Spleen (tissue), 13 donors: ENCODE measurements at places on chromosomes 1 and 21. TPM values are rescaled to one million over a fixed set of nuclear protein-coding genes. Genes with fewer than 3 reads are reported as not detected.

The CFHR1 gene
- 0.59 TPM for total RNA-seq

The RAB3B gene
- total RNA-seq = 0.11 TPM

The MYBPH gene
- 0.32 TPM for total RNA-seq

GRCh38 chr1:75625795-75626194 is 14.9 kb upstream of the SLC44A5 start:
- DNase-seq = no peak
- no peak overlapping the region for H3K27ac ChIP-seq
- no peaks in the 10 kb centered on the region for H3K4me1 ChIP-seq
- no peaks in the 10 kb centered on the region for H3K27me3 ChIP-seq
- H3K36me3 ChIP-seq = no peaks in the 10 kb centered on the region

The FCRL2 gene
- total RNA-seq = 71.1 TPM

GRCh38 chr1:245995474-245995873 is 511.6 kb downstream of the SMYD3 start:
- H3K4me1 ChIP-seq = no peaks in the 10 kb centered on the region
- H3K27me3 ChIP-seq = no peaks in the 10 kb centered on the region
- H3K27ac ChIP-seq = no peak overlapping the region
- no peaks in the 10 kb centered on the region for H3K36me3 ChIP-seq
- no peak for DNase-seq

DNA sequence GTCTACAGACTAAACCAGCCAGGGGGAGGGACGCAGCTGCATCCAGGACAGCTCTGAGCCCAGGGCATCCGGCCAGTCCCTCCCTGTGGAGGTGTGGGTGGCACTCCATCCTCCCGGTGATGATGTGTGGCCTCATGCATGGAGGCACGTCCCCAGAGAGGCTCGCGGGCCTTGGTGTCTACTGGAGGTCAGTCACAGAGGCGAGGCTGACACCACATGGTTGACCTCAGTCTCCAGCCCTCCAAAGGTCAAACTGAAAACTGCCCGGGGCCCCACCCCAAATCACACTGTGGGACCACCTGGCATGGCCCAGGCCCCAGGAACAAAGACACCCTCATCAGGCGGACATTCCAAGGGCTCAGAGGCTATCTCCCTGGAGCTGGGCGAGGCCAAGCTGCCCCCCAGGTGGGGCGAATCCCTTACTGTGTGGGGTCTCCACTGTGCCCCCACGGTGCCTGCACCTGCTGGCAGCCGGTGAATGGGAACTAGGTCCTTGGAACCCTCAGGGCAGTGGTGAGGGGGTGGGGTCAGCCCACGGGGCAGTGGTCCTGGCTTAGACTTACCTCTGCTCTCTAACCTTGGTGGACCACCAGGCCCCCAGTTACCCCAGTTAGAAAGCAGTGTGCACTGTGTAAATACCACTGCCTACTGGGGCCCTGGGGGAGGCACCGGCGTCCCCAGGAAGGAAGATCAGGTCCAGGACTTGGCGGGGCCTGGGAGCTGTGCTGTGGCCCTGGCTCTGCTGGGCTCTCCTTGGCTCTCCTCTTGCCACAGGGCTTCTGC is 49.1 kb downstream of the TRPM2 start:
- DNase-seq = peak; percentile 49
- H3K4me1 ChIP-seq = no peaks in the 10 kb centered on the region
- H3K27ac ChIP-seq = no peak overlapping the region
- no peaks in the 10 kb centered on the region for H3K27me3 ChIP-seq
- H3K4me3 ChIP-seq = no peak overlapping the region

- H3K36me3 ChIP-seq = no peaks in the 10 kb centered on the region
- DNase-seq = no peak
- no peaks in the 10 kb centered on the region for H3K27me3 ChIP-seq
- no peaks in the 10 kb centered on the region for H3K4me1 ChIP-seq
- no peak overlapping the region for H3K27ac ChIP-seq
Observed at GRCh38 chr1:89390707-89391106, 26.8 kb downstream of the GBP6 start.

The CACHD1 gene
- 11.4 TPM for total RNA-seq

DNA sequence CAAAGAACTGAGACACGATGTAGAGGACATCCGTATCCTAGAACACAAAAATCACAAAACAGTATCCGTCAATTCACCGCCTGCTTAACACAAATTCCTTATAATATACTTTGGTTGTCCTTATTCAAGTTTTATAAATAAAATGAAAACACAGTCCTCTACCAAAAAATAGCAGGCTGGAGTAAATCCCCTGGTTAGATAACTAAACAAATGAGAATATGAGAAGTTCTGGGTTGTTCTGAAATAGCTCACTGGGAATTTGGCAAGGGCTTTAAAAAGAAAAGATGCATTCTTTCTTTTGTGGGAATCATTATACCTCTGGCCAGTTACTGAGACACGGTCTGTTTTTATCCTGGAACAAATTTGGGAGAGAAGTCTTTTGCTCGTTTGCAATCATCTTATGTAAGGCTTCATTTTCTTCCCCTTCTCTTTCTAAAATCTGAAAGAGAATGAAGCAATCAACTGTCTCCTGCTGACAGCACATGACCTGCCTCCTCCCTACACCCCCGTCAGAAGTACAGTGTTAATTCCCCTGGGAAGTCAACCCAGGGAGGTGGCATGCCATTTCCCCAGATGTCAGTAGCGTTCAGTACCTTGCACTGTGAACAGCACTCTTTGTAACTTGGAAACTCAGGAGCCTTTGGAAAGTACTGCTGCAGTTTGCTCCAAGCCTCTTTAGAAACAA is 37.1 kb upstream of the RAP1GAP start:
- H3K36me3 ChIP-seq = peaks cover 96% of the 10 kb centered on the region
- no peak for DNase-seq

GRCh38 chr1:100622037-100622436 is 84.1 kb downstream of the GPR88 start:
- H3K4me1 ChIP-seq = peaks cover 25% of the 10 kb centered on the region
- H3K36me3 ChIP-seq = no peaks in the 10 kb centered on the region
- peak overlapping the region; percentile 27 for H3K27ac ChIP-seq
- DNase-seq = no peak
- H3K27me3 ChIP-seq = no peaks in the 10 kb centered on the region
- no peak overlapping the region for H3K4me3 ChIP-seq
